ENCODE measurements at places on chromosomes 1 and 21.

DNA sequence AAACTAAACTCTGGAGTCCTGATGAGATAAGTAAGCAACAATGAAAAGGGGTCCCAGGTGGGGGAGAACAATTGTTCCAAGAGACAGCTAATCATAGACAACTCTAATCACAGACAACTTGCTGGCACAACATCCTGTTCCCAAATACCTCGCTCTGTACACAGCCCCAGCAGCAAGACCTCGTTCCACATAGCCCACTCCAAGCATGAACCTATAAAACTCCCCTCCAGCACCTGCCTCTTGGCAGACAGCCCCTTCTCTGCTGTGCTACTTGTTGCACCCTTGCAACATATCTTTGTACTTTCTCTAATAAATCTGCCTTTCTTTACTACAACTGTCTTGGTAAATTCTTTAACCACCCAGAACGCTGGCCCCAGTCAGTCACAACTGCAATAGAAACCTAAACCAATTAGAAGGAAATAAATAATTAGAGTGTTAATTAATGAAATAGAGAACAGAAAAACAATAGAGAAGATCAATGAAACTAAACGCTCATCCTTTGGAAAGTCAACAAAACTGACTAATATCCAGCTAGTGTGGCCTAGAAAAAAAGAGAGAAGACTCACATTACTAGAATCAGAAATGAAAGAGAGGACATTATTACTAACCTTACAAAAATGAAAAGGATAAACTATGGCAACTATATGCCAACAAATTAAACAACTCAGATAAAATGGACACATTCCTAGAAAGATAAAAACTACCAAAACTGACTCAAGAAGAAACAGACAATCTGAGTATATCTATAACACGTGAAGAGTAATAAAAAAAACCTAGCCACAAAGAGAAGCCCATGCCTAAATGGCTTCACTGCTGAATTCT lies 36.1 kb downstream of the LRRC40 start:
- no peak for DNase-seq

- no peak for DNase-seq
Observed at GRCh38 chr1:174967845-174968705, 31.7 kb upstream of the CACYBP start.

DNA sequence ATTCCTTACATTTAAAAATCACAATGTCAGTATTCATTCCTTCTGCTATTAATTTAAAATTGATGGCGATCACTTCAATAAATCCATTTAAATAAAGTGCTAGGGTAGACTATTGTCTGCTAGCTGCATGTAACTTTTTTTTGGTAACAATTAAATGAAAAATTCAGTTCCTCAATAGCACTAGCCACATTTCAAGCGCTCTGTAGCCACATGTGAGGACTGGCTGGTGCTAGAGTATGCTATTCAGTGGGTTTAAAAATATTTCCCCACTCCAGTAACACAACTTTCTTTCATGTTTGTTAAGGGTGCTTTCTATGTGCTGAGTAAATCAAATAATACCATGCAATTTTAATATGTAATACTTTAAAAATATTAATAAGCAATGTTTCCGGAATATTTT lies 108.2 kb downstream of the LTN1 start:
- no peak for DNase-seq

GRCh38 chr1:15328351-15329103 lies 81.2 kb upstream of the EFHD2 start:
- DNase-seq, result no peak

GRCh38 chr1:22636927-22637326 lies 499 bp downstream of the C1QA start:
- DNase-seq, result no peak

- no peak for DNase-seq
Observed at GRCh38 chr1:88685259-88685620, 1.2 kb downstream of the PKN2 start.
